ENCODE measurements at places on chromosomes 16 and 17. TPM values are rescaled to one million over a fixed set of nuclear protein-coding genes. Genes with fewer than 3 reads are reported as not detected.

DNA sequence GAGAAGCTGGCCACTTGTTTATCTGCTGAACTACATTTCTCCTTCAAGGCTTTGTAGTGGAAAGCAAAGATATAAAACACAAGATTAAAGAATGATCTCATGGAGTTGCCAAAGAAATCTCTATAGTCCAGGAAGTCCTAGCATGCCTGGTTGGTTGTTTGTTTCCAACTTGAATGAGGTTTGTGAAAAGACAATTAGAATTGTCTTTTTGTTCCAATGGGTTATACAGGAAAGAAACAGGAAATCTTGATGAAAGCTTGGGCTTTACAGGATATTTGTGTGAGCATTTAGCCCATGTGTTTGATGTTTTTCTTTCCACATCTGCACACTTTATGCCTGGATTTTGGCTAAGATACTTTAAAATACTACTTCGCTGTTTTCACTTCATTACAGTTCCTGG is 273.4 kb downstream of the CEP112 start:
- H3K4me3 ChIP-seq, result no peak overlapping the region
- peak overlapping the region; percentile 73 for H3K27ac ChIP-seq
- no peaks in the 10 kb centered on the region for H3K36me3 ChIP-seq
- peaks cover 28% of the 10 kb centered on the region for H3K4me1 ChIP-seq
- no peaks in the 10 kb centered on the region for H3K27me3 ChIP-seq

CMTM2 gene
- total RNA-seq, result 0.51 TPM

GRCh38 chr17:7844292-7845154 is 10.3 kb upstream of the TMEM88 start:
- peak; percentile 83 for DNase-seq
- H3K4me3 ChIP-seq, result peak overlapping the region; percentile 95
- peaks cover 34% of the 10 kb centered on the region for H3K4me1 ChIP-seq
- no peaks in the 10 kb centered on the region for H3K27me3 ChIP-seq
- H3K36me3 ChIP-seq, result peaks cover 9% of the 10 kb centered on the region

PDP2 gene
- total RNA-seq, result 16.7 TPM

DNA sequence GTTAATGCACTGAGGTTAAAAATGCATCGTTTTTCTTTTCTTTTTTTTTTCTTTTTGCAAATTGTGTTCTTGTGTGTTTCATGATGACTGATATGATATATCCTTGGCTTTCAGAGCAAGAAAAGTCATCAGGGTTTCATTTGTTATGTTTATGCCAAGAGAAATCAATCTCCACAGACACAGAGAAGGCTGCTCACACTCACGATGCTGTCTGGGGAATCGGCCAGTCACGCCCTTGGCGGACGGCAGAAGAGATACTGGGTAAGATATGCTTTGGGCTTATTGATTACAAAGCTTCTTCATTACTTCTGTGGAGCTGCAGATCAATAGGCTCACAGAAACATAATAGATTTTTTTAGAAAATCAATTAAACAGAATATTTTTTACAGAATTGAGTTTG is 42.2 kb upstream of the TNRC6C start:
- H3K27ac ChIP-seq, result no peak overlapping the region
- H3K27me3 ChIP-seq, result peaks cover 62% of the 10 kb centered on the region

PSMC3IP gene
- total RNA-seq, result 9.8 TPM

GRCh38 chr17:1446201-1446600 is 9.8 kb downstream of the CRK start:
- no peaks in the 10 kb centered on the region for H3K27me3 ChIP-seq
- H3K27ac ChIP-seq, result peak overlapping the region; percentile 30
- H3K4me1 ChIP-seq, result no peaks in the 10 kb centered on the region
- H3K36me3 ChIP-seq, result peaks cover 6% of the 10 kb centered on the region
- DNase-seq, result no peak

AXIN2 gene
- total RNA-seq, result 87.8 TPM

- H3K36me3 ChIP-seq, result peaks cover 3% of the 10 kb centered on the region
- no peak overlapping the region for H3K27ac ChIP-seq
- no peak for DNase-seq
- H3K4me1 ChIP-seq, result no peaks in the 10 kb centered on the region
- no peaks in the 10 kb centered on the region for H3K27me3 ChIP-seq
- H3K4me3 ChIP-seq, result no peak overlapping the region
These were observed 125.1 kb downstream of the PITPNC1 start for GRCh38 chr17:67502151-67502550.

ELOB gene
- 192 TPM for total RNA-seq

DNA sequence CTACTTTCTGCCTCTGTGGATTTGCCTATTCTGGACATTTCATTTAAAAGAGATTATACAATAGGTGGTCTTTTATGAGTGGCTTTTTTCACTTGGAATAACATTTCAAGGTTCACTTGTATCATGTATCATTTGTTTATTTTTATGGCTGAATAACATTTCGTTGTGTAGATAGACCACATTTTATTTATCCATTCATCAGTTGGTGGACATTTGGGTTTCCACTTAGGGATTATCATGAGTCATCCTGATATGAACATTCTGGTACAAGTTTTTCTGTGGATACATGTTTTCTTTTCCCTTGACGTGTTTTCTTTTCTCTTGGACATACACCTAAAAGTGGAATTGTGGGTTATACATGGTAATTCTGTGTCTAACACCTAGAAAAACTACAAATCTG is 25.3 kb downstream of the PRSS54 start:
- H3K36me3 ChIP-seq, result peaks cover 16% of the 10 kb centered on the region
- no peaks in the 10 kb centered on the region for H3K4me1 ChIP-seq
- H3K27ac ChIP-seq, result no peak overlapping the region
- H3K4me3 ChIP-seq, result no peak overlapping the region

PRR15L gene
- 3.4 TPM for total RNA-seq

PRAC2 gene
- total RNA-seq, result 7.9 TPM

DNA sequence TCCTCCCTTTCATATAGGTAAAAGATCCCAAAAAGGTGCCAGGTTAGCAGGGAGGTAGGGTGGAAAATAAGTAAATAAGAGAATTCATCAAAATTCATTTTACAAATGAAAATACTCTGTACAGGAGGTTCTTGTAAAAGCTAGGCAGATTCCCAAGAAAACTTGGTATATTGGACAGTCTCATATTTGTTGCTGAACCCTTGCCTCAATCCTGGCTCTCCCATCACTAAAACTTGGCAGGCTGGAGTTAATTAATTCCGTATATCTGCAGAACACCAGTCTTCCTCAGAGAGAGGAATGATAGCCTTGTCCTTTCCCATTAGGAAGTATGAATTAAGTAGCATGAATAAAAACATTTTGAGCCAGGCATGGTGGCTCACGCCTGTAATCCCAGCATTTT is 66.2 kb upstream of the MTMR4 start:
- no peak for DNase-seq
- H3K4me3 ChIP-seq, result no peak overlapping the region
- no peaks in the 10 kb centered on the region for H3K4me1 ChIP-seq

PNMT gene
- total RNA-seq, result 1.7 TPM

- no peak overlapping the region for H3K27ac ChIP-seq
- H3K4me3 ChIP-seq, result no peak overlapping the region
- H3K36me3 ChIP-seq, result no peaks in the 10 kb centered on the region
- H3K4me1 ChIP-seq, result no peaks in the 10 kb centered on the region
These were observed 80.7 kb downstream of the RAB11FIP4 start for GRCh38 chr17:31472137-31472536.

GRCh38 chr16:65908568-65908967 is 457.9 kb upstream of the CDH5 start:
- peaks cover 19% of the 10 kb centered on the region for H3K27me3 ChIP-seq
- H3K4me1 ChIP-seq, result no peaks in the 10 kb centered on the region

CCL3 gene
- total RNA-seq, result not detected

- no peaks in the 10 kb centered on the region for H3K36me3 ChIP-seq
- peak within 1 kb of the TSS; percentile 75 for H3K4me3 ChIP-seq
- DNase-seq, result peak; percentile 77
- H3K4me1 ChIP-seq, result peaks cover 55% of the 10 kb centered on the region
These were observed at the start of gene EMP2 for GRCh38 chr16:10579965-10580882. TSS of gene EMP2 (minus strand) at chr16:10580598. CDS start at chr16:10547617, 32,981 bp downstream.

DNA sequence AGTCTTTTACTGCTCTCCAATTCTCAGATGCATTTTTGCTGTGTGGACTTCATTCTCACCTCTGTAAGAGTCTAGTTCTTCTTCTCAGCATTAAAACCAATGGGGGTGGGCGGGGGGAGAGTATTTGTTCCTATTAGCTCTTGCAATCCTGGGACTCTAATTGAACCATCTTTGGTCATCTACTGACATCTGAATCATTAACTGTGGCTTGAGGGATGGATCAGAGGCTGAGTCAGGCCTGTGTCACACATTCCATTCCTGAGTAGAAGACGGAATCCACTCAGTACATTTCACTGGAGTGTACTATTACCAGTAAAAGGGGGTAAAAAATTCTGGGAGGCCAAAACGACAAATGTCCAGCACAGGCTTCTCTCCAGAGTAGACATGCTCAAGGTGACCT is 12.8 kb upstream of the ZNF23 start:
- peaks cover 10% of the 10 kb centered on the region for H3K36me3 ChIP-seq
- no peaks in the 10 kb centered on the region for H3K4me1 ChIP-seq
- H3K4me3 ChIP-seq, result no peak overlapping the region
- no peak for DNase-seq
- no peaks in the 10 kb centered on the region for H3K27me3 ChIP-seq

ZNF597 gene
- total RNA-seq, result 3.9 TPM

- H3K4me1 ChIP-seq, result peaks cover 40% of the 10 kb centered on the region
- no peaks in the 10 kb centered on the region for H3K36me3 ChIP-seq
- DNase-seq, result peak; percentile 60
- no peaks in the 10 kb centered on the region for H3K27me3 ChIP-seq
These were observed 982 bp downstream of the SPAG9 start for GRCh38 chr17:51119415-51120356.

GRCh38 chr17:72998343-72998742 is 94.1 kb downstream of the SLC39A11 start:
- DNase-seq, result no peak
- peaks cover 6% of the 10 kb centered on the region for H3K36me3 ChIP-seq
- no peak overlapping the region for H3K27ac ChIP-seq
- H3K27me3 ChIP-seq, result peaks cover 4% of the 10 kb centered on the region
- H3K4me1 ChIP-seq, result peaks cover 5% of the 10 kb centered on the region
- no peak overlapping the region for H3K4me3 ChIP-seq

KRT15 gene
- 8.5 TPM for total RNA-seq

MYH13 gene
- total RNA-seq, result not detected

GRCh38 chr17:74380086-74380958 is 13.0 kb downstream of the GPR142 start:
- peaks cover 4% of the 10 kb centered on the region for H3K4me1 ChIP-seq
- H3K27ac ChIP-seq, result no peak overlapping the region
- H3K4me3 ChIP-seq, result no peak overlapping the region
- no peak for DNase-seq

GRCh38 chr17:1001640-1002411 is 4.9 kb downstream of the TIMM22 start:
- no peak overlapping the region for H3K4me3 ChIP-seq
- peaks cover 29% of the 10 kb centered on the region for H3K36me3 ChIP-seq
- no peaks in the 10 kb centered on the region for H3K27me3 ChIP-seq
- H3K27ac ChIP-seq, result peak overlapping the region; percentile 39

DNA sequence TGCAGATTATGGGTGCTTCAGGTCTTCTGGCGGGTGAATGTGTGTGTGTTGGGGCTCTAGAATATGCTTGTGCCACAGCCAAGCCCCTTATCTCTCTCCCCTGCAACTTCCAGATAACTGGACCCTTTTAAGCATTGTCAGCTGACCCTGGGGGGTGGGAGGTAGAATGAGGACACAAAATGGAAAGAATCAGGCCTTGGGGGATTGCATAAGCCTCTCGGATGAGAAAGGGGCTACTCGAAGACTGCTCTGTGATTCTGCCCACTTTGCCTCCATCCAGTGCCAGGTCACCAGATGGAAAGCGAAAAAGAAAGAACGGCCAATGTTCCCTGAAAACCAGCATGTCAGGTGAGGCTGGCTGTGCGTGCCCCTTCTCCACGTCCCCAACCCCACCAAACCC is 13.8 kb downstream of the THRA start:
- DNase-seq, result no peak
- peaks cover 33% of the 10 kb centered on the region for H3K4me1 ChIP-seq
- H3K4me3 ChIP-seq, result no peak overlapping the region
- no peak overlapping the region for H3K27ac ChIP-seq

DNA sequence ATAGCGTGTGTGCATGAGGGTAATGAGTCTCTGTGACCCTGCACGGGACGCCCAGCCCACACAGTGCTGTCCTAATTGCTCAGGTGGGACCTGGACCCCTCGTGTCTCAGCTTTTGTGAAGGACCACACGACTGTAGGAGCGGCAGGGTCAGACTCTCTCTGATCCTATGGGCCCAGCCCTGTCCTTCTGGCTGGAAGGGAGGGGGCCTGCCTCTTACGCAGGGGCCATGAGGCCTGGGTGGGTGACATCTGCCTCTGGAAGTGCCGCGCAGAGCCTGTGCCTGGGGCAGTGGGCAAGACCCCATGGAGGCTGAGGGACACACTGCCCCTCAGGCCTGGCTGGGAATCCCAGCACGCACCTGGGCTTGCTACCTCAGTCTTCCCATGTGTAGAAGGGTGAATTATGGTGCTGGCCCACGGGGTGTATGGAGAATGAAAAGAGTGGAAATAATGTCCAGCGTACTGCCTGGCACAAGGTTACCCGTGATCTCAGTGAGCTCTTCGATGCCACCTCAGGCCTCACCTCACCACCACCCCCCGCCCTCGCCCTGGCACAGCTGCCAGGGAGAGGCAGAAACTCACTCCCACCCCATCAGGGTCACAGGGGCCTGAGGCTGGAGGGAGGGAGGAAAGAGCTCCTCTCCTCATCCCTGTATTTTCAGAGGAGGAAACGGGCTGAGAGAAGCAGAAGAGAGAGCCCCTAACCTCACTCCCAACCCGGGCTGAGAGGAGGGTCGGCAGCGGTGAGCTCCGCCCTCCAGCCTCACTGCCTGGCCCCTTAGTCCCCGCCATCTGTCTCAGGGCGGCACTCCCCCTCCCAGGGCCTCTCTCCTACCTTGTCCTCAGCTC is 27.1 kb upstream of the DBNDD1 start:
- peaks cover 15% of the 10 kb centered on the region for H3K4me1 ChIP-seq
- no peaks in the 10 kb centered on the region for H3K27me3 ChIP-seq
- no peak for DNase-seq
- H3K36me3 ChIP-seq, result peaks cover 4% of the 10 kb centered on the region
- peak overlapping the region; percentile 47 for H3K27ac ChIP-seq
- H3K4me3 ChIP-seq, result peak overlapping the region; percentile 61

- no peak for DNase-seq
- peaks cover 56% of the 10 kb centered on the region for H3K4me1 ChIP-seq
- H3K36me3 ChIP-seq, result peaks cover 3% of the 10 kb centered on the region
- peak overlapping the region; percentile 18 for H3K4me3 ChIP-seq
These were observed 55.2 kb downstream of the RAI1 start for GRCh38 chr17:17736205-17737183.

ZACN gene
- 0.18 TPM for total RNA-seq

KCNG4 gene
- not detected for total RNA-seq

TMEM114 gene
- not detected for total RNA-seq

ELP5 gene
- total RNA-seq, result 37.9 TPM

All from mesothelial cell of epicardium (in vitro differentiated cells).